ENCODE measurements at places on chromosomes 7 and 10.
A peak's percentile ranks its signal among the peaks of the same experiment; 100 is the strongest.

- DNase-seq = peak; percentile 72
These were observed at the start of gene TSPAN33 for GRCh38 chr7:129144095-129144833. Gene TSPAN33 (plus strand): TSS chr7:129144707. CDS start chr7:129144981, 274 bp downstream.

DNA sequence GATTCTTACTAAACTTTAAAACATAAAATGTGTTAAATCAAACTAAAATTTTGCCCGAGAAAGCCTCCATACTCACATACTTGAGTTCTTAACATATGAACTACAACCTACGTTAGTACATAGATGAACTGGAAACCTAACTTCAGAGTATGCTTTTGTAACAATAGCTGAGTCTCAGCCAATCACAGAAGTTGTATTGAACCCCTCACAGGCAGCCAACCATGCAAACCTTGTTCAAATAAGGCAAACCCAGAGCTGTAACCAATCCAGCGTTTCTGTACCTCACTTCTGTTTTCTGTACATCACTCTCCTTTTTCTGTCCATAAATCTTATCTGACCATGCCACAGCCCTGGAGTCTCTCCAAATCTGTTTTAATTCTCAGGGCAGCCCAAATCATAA lies 157.3 kb upstream of the COL1A2 start:
- DNase-seq = no peak

DNA sequence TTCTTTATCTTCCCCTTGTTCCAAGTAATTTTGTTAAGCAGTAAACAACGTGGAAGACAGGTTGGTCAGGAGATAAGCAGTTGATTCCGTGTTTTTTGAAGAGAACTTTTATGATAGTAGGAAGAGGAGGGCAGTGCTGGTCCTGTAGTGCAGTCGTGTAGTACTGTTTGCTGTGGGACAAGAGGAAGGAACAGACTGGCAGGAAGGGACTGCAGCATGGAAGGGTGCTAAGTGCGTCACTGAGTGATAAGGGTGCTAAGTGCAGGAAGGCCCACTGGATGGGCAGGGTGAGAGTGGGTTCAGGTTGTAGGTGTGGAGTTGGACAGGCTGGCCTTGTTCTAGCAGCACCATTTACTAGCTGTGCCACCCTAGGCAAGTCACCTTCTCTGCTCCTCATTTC lies 125.0 kb downstream of the SDK1 start:
- DNase-seq = no peak

DNA sequence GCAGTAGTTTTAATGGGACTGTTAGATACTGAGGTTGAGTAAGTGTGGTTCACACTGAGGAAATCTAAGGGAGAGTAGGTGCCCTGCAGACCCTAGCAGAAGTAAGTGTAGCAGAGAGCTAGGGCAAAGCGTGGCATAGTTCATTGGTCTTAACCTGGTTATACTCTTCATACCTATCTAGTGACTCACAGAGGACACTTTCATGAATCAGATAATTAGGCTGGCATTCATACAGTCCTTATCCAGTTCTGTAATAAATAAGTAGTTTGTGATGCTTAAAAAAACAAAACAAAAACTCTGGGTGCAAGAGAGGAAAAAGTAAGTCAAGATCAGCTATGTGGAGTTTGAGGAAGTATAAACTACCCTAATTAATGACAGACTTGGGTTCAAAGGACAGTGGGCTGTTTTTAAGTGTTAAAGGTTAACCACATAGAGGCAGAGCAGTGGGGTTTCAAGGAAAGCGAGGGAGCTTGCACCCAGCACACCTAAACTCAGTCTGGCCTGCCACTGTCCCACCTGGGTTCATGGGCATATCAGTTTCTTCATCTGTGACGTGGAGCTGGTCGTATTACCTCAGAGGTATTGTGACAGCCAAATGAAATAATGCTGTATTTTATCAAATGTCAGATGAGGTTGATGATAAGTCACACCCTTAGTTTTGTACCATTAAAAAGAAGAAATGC lies 27.1 kb downstream of the LMTK2 start:
- no peak for DNase-seq

DNA sequence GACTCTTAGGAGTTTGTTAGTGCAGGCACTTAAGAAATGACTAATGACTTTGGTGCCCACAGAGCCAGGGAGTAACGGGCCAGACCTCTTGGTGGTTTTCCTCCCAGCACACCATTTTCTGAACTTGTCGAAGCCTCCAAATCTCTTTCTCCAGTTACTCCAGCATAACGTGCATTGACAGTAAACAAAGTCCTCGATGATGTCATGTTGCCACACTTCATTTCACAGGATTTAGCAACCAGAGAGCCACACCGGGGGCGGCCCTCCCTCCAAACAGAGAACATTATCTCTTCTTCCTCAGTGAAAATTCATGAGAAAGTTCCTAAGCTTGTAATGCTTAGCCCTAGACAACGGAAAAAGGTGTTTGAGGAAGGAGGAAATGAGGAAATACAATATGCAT lies 4.0 kb upstream of the SVOPL start:
- no peak for DNase-seq

DNA sequence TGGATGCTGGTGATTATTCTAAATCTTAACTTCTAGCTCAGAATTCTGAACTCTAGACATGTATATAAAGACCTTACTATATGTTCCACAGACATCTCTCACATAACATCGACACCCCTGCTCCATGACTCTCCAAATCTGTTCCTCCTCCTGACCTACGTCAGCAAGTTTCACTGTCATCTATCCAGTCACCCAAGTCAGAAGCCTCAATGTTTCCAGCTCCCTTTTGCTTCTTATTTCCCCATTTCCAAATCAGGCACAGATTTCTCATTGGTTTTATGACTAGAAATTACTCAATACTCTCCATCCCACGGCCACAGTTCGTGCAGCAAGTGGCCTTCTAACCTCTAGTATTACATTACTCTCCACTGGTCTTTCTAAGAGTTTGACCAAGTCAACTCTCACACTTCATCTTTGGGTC lies 28.5 kb downstream of the EPC1 start:
- DNase-seq = no peak

DNA sequence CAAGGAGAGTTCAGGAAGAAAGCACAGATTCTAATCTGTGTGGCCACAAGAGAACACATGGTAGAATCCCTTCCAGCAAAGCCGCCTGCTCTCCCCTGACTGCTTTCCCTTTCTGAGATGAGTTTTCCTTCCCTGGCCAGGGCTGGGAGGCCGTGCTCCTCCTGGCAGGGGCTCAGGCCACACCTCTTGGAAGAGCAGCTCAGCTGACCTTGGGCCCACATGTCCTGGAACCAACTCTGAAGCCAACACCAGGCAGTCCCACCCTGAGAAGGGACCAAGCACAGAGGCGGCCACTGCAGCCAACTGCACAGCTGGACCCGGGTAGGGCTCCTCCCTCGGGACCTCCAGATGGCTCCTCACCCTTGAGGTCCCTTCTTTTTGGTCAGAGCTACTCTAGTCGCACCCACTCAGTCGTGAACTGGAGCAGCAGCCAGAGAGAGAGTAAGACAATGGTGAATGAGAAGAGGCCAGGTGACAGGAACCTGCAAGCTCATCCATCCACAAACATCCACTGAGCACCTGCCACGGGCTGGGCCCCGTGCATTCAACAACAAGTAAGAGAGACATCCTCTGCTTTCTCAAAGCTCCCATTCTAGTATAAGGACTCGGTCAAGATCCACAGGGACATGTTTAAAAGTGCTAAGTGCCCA lies 40.3 kb downstream of the FAM53B start:
- no peak for DNase-seq

DNA sequence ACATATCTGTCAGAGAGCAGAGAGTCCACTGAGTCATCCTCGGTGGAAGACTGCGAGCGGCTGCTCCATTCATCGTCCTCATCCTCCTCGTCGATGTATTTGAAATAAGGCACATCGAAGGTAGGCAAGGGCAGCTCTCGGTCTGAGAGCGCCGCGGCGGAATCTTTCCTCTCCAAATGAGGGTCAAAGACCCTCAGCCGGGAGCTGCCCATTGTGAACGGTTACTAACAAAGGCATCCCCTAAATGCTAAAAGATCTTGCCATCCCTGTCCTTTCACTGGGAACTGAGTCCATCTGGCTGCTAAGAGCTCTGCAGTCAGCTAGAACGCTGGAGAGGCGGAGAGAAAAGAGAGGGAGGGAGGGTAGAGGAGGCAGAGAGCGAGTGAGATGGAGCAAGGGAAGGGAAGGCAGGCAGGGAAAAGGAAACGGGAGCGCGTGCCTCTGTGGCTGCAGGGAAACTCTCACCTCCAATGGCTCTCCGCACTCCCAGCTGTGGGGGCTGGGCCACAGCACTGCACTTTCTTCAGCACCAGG lies 163.4 kb downstream of the RAPGEF5 start:
- no peak for DNase-seq

DNA sequence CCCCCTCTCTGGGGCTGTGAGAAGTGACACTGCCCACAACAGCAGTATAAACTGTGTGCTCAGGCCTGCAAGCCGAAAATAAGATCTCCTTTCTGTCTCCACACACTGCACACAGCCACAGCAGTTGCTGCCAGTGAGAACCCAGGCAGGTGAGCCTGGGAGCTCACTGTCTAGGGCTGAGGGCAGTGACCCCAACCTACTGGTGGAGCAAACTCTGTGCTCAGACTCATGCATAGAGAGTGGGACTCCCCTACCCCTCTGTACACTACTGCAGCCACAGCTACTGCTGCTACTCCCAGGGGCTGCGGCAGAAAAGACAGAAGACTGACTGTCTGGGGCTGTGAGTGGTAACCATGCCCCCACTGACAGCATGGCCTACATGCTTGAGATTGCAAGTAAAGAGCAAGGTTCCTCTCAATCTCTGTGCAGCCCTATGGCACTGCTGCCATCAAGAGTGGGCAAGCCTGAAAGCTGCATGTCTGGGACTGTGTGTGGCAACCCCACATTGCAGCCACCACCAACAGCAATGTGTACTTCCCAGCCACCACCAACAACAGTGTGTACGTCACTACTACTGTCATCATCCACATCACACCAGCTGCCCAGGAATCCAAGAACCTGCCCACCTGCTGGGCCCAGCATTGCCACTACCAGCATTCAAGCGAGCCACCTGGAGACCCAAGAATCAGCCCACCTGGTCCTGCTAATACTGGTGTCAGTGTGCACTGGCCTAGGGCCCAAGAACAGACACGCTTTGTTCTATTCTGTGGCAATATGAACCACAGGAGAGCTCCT lies 226.1 kb downstream of the XPNPEP1 start:
- no peak for DNase-seq

DNA sequence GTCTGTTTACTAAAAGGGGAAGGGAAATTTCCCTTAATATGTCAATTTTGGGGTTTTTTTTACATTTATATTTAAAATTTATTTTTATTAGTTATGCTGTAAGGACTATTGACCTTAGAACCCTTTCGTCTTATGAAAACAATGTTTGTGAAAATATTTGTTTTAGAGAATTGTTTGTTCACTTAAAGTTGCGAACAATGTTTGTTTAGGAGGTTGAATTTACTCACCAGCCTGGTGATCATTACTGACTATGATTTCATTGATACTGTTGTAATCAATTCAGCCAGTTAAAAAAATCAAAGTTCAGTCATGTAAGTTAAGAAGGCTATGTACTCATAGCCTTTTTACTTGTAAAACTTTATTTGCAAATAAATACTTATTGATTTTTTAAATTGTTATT lies 27.4 kb upstream of the TSPAN13 start:
- DNase-seq = no peak

- DNase-seq = no peak
These were observed 196.3 kb downstream of the DNAJC1 start for GRCh38 chr10:21807180-21807579.

GRCh38 chr10:8037941-8038894 lies 16.3 kb upstream of the GATA3 start:
- no peak for DNase-seq

- DNase-seq = no peak
These were observed 135.5 kb downstream of the NRF1 start for GRCh38 chr7:129746857-129747529.

GRCh38 chr7:106721816-106722785 lies 61.1 kb upstream of the CCDC71L start:
- DNase-seq = no peak

DNA sequence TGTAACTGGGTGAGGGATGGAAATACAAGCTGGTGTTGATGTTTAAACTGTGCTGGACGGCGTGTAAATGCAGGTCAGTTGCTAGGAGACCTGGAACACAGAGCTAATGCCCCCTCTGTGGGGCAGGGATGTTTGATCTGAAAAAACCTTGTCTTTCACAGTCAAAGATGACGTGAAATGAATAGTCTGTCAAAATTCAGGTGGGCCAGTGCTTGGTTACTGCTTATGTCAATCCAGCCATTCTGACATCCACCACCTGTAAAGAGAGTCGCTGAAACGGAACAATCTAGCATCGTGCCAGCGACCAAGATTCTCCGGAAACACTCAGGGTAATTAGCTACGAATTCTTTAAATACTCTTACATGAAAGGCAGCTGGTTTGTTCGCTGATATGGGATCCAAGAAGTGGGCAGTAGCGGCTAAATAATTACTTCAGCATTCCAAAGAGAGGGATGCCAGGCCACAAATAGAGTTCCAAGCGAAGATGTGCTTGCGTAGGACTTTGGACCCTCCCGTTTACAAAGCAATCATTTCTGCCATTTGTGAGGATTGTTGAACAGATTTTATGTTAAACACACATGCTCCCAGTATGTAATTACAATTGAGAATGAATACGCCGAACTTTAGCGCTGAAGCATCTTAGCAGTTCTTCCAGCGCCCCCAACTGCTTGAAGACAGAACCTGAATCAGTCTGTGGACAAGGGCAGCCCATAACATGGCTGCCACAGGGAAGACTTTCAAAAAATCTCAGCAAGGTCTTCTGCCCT lies 7.3 kb upstream of the ASB4 start:
- no peak for DNase-seq

DNA sequence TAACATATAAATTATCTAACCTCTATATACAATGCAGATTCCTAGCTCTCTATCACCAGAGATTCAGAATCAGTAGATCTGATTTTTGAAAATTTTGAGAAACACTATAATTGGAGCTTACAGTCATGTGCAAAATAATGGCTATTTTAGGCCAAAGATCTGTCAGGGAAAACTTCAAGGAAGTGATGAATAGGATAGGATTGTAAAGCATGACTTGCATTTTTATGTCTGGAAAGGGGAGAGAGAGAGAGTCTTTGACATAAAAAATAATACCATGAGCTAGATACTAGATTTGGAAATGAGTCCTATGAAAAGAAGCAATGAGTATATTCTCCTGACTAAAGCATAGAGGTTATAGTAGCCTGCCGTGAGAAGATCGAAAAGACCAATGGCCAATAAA lies 181.1 kb downstream of the SDHAF3 start:
- no peak for DNase-seq

DNA sequence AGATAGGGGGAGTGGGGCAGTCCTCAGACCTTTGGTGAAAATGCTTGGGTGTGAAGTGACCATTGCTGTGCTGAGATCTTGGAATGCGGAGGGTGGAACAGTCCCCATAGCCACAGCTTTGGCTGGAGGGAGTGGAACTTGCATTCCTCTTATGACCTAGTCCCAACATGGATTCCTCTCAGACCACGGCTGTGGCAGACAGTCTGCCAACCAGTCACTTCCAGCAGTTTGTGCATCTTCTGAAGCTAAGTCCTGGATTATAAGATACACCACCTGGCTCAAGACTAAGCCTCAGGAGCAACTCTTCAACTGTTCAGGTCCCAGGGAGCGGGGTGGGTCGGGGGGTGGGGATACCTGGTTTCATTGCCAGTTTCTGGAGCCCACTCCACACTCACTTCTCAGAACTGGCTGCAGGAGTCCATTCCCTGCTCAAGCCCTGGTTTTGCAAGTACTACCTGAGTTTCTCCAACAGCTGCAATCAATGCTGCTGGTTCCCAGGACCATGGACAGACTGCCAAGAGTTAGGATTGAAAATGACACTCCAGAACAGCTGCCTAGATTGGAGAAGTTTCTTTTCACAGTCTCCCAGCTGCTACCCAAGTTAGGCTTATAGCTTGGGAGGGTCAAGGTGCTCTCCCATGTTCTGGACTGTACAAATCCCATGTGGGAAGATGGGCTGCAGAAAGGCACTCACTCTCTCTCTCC lies 29.1 kb upstream of the DGKB start:
- no peak for DNase-seq

GRCh38 chr10:35214607-35215020 lies 88.0 kb downstream of the CREM start:
- DNase-seq = no peak
